ENCODE measurements at places on chromosomes 7 and 10. TPM values are rescaled to one million over a fixed set of nuclear protein-coding genes. Genes with fewer than 3 reads are reported as not detected.

DNA sequence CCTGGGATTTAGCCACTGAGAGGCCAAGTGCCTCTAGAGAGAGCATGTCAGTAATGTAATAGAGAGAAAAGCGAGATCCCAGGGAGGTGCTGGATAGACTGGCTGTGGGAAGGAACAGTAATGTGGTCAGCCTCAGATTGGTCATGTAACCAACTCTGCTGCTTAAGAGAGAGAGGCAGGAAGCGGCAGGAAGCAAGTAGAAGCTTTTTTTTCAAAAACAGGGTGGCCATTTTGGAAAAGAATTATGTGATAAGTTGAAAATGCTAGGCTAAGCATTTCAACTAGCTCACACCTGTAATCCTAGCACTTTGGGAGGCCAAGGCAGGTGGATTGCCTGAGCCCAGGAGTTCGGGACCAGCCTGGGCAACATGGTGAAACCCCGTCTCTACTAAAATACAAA lies 3.7 kb upstream of the PCOLCE start:
- ATAC-seq = no peak

- ATAC-seq = no peak
Observed at GRCh38 chr10:89853781-89854191, 152.4 kb downstream of the KIF20B start.

DNA sequence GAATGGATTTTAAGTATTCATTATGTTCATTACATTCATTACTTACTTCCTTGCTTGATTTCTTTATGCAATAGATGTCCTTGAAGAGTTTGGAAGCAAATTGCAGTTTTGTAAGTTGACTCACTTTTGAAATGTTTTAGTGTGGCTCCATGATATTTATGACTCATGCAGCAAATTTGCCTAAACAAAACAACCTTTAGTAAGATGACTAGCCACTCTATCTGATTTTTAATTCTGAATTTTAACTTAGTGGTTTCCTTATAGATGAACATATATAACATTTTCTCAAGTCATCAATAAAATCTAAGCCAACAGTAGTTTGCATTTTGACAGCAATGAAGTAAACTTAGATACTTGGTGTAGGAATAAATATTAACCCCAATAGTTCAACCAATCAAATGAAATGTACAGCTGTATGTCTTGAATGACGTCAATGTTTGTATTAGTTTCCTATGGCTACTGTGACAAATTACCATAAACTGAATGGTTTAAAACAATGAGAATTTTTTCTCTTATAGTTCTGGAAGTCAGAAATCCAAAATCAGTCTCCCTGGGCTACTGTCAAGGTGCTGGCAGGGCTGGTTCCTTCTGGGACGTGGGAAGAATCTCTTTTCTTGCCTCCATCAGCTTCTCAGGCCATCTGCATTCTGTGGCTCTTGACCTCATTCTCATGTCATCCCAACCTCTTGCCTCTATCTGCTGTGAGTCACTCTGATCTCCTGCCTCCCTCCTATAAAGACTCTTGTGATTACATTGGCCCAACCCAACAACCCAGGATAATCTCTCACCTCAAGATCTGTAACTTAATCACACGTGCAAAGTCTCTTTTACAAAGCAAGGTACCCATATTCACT lies 73.4 kb downstream of the AHR start:
- ATAC-seq = peak; percentile 84

- no peak for ATAC-seq
Observed at GRCh38 chr10:3570855-3571266, 214.1 kb downstream of the KLF6 start.

DNA sequence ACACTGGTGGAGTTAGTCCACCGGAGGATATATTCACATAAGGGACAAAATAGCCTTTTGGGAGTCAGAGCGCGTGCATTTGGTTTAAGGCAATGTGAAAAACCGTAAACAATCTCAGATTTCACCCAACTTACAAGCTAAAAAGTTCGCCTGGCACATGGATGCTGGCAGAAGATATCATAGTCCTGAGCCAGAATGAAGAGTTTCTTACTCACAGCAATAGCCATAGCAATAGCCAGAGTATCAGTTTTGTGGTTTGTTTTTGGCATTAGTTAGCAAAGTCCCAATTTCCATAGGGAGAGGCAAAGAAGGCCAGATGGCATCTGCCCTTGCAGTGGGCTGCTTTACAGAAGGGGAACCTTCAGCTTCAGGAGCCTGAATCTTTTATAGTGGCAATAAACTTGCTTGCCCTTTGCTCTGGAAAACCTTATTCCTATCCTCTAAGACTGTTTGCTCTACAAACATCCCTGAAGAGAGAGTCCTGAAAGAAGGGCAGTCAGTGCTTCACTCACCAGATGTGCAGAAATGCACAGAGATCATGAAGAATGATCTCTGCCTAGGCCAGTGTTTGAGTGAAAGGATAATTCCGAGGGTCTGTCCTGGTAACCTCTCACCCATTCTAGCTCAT lies 28.7 kb upstream of the RSBN1L start:
- ATAC-seq = no peak

DNA sequence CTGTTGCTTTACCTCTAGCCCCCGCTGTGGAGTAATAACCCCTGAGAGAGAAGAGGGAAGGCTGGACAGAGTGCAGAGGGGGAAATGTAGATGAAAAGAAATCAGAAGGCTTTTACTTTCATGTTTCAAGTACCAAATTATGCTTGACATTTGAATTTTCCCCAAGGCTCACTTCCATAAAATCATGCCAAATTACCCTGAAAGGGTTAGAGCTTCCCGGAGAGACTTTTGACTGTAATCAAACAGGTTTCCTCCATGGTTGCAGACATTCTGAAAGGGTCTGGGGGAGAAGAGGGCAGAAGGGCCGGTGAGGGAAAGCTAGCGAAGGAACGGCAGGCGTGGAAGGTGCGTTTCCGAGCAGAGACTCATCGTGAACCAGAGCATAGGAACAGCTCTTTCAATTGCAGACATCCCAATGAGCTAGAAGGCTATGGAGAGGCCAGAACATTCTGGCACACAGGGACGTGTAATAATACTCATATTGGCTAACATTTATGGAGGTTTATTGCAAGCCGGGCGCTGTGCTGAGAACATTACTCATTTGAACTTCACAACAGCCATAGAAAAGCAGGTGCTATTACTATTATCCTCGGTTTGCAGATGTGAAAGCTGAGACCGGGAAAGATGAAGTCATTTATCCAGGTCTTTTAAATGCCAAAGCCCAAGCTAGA lies 620.8 kb upstream of the AUTS2 start:
- no peak for ATAC-seq

- no peak for ATAC-seq
Observed at GRCh38 chr7:132100483-132100882, 475.8 kb downstream of the PLXNA4 start.

DNA sequence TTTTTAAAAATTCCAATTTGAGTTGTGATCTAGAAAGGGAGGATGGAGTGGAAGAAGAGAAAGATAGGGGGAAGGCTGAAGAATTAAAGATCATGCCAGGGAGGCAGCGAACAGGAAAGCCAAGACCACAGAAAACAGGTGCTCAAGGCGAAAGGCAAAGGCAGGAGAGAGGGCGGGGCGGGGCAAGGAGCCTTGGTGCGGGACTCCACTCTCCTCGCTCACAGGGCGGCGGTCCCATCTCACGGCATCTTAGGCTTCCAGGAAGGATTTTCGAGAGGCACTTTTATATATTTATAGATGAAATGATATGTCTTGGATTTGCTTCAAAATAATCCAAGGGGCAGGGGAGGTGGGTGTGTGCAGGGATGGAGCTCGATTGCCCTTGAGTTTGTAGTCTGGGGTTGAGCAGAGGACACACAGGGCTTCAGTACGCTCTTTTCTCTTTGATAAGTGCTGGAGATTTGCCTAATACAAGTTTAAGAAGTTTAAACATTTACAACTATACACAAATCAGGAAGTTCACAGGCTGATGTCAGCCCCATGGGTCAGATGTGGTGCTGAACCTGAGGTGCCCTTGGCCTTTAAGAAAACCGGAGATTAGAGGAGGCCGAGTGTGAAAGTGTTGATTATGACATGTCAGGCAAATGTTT lies 161.1 kb downstream of the PRKAG2 start:
- ATAC-seq = no peak

- ATAC-seq = no peak
Observed at GRCh38 chr10:3958472-3958996, 173.5 kb upstream of the KLF6 start.

VIPR2 gene
- not detected for total RNA-seq

ZNF3 gene
- total RNA-seq = 17.1 TPM

SPDYE6 gene
- total RNA-seq = not detected

SPOCK2 gene
- total RNA-seq = 161 TPM

CHAT gene
- not detected for total RNA-seq

All from activated T-helper 17 cell treated with anti-CD3 and anti-CD28 coated beads, Interleukin-2, amount 50 U/mL, for 72 hours (primary cell).